ENCODE measurements at places on chromosomes 7 and 10. TPM values are rescaled to one million over a fixed set of nuclear protein-coding genes. Genes with fewer than 3 reads are reported as not detected.

DNA sequence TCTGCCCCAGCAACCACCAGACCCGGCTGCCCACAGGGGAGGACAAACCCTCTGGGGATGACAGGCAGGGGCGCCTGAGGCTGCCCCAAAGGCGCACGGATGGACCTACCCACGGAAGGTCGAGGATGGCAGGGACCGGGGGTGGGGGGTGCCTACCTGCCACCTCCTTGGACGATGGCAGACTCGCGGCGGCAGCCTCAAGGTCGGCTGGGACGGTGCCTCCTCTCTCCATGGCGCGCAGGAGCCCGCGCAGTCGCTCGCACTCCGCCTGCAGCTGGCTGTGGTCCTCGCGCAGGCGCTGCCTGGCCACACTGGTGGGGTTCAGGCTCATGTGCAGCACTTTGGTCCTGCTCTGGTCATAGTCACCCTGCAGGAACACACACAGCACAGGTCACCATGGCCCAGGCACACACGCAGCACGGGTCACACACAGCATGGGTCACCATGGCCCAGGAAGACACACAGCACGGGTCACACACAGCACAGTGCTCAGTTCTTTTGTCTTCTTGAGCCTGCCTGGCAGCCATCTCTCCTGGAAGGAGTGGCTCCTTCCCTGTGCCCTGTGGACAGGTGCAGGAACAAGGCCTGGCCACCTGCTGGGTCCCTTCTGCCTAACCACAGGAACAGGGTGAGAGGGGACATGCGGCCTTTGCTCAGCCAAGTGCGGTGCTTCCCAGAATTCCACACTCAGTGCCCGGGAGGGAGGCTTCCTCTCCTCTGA is 266.6 kb downstream of the ELFN1 start:
- no peak for DNase-seq

OPN4 gene
- not detected for polyA plus RNA-seq

GJD4 gene
- not detected for polyA plus RNA-seq

TYSND1 gene
- 15.9 TPM for polyA plus RNA-seq

IDE gene
- 7.3 TPM for polyA plus RNA-seq

DNA sequence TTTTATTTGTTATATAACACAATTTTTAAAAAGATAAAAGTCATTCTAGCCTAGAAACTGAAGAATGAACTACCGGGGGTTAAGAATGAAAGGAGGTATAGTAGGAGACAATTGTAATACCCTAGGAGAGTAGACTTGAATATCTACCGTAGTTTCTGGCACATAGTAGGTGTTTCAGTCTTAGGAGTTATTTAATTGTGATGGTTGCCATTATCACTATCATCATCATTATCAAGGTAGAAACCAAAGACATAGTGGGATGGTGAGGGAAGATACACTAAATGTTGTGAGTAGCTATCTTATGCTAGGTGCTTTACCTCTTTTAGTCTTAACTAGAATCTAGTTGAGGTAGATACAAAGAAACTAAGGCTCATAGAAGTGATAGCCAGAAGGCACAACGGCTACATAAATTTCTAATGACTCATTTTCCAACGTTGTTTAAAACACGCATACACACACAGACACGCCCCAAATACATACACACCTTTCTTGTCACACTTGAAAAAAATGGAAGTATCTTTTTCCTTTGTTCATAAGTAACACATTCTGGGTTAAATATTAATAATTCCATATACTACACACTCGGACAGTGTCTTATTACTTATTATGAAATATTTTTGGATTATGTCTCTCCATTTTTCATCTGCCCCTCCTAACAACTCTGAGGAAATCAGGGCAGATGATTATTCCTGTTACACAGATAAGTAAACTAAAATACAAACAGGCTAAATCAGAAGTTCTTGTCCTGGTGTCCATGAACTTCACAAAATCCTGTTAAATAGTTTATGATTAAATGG is 2.0 kb upstream of the ANLN start:
- DNase-seq, result no peak

- peak; percentile 47 for DNase-seq
These were observed 48.5 kb upstream of the SLC29A3 start for GRCh38 chr10:71270301-71271220.

DNA sequence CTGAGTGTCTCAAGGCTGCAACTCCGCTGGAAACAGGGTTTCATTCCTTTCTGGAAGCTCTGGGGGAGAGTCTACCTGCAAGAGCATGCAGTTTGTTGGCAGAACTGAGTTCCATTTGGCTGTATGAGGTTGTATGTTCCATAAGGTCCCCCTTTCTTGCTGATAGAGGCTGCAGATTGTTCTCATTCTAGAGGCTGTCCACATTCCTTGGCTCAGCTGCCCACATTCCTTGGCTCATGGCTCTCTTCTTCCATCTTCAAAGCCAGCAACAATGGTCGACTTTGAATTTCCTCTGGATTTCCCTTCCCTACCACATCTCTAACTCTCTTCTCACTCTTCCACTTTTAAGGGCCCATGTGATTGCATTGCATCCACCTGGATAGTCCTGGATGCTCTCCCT is 147.3 kb upstream of the CDCA7L start:
- DNase-seq, result no peak

ADCY1 gene
- 11.8 TPM for polyA plus RNA-seq

- DNase-seq, result no peak
These were observed 53.7 kb upstream of the MTPN start for GRCh38 chr7:136030867-136031318.

GRCh38 chr7:20799566-20800366 is 13.1 kb upstream of the SP8 start:
- no peak for DNase-seq

NODAL gene
- 2.0 TPM for polyA plus RNA-seq

ANKRD61 gene
- 0.23 TPM for polyA plus RNA-seq

PNLIPRP2 gene
- polyA plus RNA-seq, result 0.11 TPM

- DNase-seq, result no peak
These were observed 134.7 kb downstream of the DGKB start for GRCh38 chr7:14767716-14768425.

AKR1D1 gene
- polyA plus RNA-seq, result not detected

GRCh38 chr7:95531605-95532219 is 46.0 kb downstream of the ASB4 start:
- DNase-seq, result no peak

GRCh38 chr7:107390916-107391315 is 78.9 kb upstream of the GPR22 start:
- DNase-seq, result no peak
